ENCODE measurements at places on chromosomes 1 and 21.

DNA sequence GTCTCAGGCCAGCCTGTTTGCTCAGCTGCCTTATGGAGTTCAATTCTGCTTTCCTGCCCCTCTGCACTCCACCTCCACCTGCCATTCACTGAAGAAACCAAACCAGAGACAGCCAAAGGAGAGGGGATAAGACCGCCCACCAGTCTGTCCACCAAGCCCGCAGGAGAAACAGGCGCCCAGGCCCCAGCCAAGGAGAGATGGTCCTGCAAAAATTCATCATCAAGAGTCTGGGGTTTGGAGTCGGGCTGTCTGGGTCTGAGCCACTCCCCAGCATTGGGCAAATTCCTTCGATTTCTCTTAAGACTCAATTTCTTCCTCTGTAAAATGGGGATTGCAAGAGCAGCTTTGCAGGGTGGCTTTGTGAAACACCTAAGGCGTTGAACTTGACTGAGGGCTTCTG is 121.4 kb upstream of the RUNX3 start:
- no peak for DNase-seq

GRCh38 chr21:42189860-42190485 is 29.0 kb upstream of the ABCG1 start:
- DNase-seq = no peak

DNA sequence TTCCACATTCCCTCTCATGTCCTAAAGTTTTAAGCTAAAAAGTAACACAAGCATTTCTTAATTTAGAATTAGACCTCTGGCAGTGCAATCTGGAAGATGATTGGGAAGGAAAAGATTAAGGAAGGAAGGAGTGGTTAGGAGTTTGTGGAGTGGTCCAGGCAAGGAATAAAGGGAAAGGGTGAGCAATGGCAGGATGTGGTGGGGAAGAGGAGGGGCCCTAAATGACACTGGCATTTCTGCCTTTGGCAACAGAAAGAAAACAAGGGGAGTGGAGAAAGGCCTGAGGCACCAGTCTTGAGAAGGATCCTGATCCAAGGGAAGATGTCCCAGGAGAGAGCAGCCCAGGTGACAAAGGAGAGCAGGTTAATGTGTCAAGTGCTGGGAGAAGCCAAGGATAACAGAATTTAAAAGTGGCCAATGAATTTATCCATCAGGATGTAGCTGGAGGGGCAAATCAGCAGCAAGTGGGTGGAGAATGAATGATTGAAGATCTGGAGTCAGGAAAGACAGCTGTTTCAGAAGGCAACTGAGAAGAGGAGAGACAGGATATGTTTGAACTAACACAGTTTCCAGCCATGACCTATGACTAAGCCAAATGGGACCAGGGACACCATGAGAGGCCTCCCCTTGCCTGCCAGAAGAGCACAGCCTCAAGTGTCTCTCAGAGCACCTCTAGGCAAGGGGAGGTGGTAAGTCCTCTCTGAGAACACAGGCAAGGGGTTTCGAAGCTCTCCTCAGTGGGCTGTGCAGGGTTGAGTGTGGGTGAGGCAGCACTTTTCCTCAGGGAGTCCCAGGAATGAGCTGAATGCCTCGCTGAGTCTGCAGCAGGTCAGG is 20.9 kb upstream of the LY9 start:
- DNase-seq = no peak

DNA sequence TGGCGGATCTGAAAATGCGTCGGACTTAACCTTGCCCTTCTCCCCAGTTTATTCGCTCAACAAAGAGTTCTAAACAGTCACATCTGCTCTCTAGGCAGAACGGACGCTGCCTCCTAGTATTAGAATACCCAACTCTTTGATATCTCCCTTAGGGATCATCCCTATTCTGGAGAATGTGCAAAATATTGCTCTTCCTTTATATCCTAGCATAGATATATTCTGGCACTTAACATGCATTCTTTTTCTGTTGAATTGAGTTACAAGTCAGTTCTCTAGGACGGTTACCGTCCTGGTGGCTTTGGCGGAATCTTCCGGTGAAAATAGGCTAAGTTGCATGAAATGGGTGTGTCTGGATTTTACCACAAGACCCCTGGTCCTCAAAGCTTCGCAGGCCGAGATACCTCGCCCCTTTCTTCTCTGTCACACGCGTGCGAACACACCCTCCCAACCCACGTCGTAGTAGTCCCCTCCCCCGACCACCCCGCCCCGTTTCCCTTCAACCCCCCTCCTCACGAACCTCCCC is 501 bp upstream of the DNAJC6 start:
- no peak for DNase-seq

GRCh38 chr1:110060034-110060661 is 10.3 kb downstream of the ALX3 start:
- DNase-seq = peak; percentile 41

Measured in upper lobe of left lung (tissue), 6 donors.